ENCODE measurements at places on chromosomes 13 and 19.
A peak's percentile ranks its signal among the peaks of the same experiment; 100 is the strongest.

GRCh38 chr19:41910240-41910991, 17.8 kb downstream of the ERFL start:
- DNase-seq, result no peak

DNA sequence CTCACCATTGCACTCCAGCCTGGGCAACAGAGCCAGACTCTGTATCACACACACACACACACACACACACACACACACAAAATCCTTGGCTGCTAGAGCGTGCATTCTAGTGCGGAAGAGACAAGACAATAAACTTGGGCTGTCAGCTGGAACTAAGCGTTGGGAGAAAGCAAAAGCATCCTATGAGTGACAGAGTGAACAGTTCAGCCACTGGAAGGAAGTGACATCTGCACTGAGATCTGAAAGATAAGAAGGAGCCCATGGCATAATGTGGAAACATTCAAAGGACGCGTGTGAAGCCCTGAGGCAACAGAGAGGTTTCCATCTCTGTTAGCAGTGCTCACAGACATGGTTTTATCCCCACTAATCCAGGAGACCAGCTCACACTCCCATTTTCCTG, 3.5 kb upstream of the SLC1A5 start:
- DNase-seq, result no peak

- DNase-seq, result peak; percentile 88
Observed at GRCh38 chr19:4007021-4007835, at the start of gene PIAS4. TSS of gene PIAS4 (plus strand) at chr19:4007736. CDS start at chr19:4007761, 25 bp downstream.

- DNase-seq, result no peak
Observed at GRCh38 chr13:48019796-48020195, 17.7 kb upstream of the NUDT15 start.

DNA sequence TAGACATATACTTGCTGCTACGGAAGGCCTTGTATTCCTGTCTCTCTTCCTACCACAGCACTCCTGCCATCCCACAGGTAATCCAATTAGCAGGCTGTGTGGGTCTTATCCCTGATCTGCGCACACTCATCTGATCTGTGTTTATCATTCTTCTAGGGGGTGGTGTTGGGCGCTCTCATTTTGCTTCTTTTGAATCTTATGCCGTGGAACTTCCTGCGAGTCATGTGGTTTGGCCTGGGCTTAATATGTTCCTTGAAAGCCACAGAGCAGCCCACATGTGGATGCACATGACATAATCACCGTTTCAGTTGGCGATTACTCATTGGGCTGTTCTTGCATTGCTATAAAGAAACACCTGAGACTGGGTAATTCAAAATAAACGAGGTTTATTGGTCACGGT, 7.5 kb downstream of the RASA3 start:
- peak; percentile 75 for DNase-seq

DNA sequence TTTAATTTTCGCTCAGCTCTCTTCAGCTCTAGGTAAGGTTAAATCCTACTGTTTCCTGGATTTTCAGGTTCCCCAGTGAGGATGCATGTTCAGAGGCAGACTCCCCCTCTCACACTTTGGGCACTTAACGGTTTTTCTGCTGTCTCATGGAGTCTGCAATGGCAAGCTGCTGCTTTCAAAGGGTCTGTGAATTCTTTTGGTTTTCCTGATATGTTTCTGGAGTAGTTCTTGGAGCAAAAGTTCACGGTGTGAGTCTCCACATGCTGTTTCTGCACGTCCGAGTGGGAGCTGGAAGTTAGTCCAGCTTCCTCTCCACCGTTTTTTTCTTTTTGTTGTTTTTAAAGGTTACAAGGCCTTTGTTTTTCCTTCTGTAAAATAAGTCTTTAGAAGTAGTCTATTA, 35.4 kb downstream of the DNAJC15 start:
- no peak for DNase-seq

GRCh38 chr13:48222358-48223301, 10.4 kb upstream of the ITM2B start:
- DNase-seq, result no peak

DNA sequence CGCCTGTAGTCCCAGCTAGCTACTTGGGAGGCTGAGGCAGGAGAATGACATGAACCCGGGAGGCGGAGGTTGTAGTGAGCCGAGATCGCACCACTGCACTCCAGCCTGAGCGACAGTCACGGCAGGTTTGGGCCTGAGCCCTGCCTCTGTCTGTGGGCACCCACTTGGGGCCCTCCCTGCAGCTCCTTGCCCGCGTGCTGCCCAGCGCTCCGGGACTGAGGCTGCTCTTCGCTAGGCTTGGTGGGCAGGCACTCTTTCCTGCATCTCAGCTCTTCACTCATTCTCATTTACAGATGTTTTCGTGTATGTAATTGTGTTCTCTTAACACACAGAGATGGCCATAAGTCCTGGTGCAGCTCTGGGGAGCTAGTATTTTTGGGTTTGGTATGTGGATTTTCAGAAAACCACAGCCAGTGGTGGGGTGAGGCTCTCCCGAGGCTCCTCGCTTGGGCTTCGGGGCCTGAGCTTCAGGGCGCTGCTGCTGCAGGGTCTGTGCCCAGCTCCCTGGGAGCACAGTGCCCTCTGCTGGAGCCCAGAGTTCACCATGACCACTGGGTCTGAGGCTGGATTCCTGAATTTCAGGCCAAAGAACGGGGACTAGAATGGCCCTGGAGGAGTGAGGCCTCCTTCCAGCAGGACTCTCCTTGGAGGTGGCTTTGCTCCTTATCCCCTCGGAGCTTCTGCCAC, 15.2 kb downstream of the UPF1 start:
- DNase-seq, result peak; percentile 32

GRCh38 chr13:104256701-104257100, 1190.5 kb upstream of the SLC10A2 start:
- no peak for DNase-seq

- DNase-seq, result no peak
Observed at GRCh38 chr19:52142001-52142595, 2.4 kb upstream of the ZNF616 start.

- no peak for DNase-seq
Observed at GRCh38 chr13:44388427-44389059, 14.9 kb downstream of the SERP2 start.

GRCh38 chr19:21910318-21910717, 74.3 kb upstream of the ZNF43 start:
- no peak for DNase-seq

GRCh38 chr13:88051746-88052482, 380.7 kb downstream of the SLITRK5 start:
- DNase-seq, result no peak

- no peak for DNase-seq
Observed at GRCh38 chr13:91178099-91178498, 169.4 kb upstream of the MIR17HG start.

DNA sequence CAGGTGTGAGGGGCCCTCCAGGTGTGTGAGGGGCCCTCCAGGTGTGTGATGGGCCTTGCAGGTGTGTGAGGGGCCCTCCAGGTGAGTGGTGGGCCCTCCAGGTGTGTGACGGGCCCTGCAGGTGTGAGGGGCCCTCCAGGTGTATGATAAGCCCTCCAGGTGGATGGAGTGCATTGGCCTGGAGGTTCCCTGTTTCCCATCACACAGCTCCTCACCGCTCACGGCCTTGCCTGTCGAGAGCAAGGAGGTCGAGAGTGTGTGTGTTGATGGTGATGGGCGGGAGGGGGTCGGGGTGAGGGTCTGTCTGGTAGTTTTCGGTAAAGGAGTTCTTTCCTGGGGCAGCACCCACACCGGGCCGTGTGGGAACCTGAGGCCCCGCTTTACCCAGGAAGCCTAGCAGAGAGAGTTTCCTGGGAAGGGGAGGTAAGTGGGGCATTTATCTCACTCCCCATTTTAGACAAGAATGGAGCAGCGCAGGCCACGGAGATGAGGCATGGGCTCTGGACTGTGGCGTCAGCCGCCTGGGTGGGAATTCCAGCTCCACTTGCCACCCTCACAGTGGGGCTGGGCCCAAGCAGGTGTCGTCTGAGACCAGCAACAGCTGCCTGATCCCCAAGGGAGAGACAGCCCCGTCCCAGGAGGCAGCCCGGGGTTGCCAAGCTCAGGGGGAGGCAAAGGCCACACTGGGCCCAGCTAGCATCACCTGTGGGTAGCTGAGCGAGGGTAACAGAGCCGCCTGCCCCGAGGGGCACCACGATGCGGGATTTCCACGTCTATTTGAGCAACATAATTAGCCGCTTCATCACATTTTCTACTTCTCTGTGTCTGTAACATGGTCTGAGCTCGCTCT, 10.9 kb upstream of the GAS6 start:
- no peak for DNase-seq

GRCh38 chr19:29480507-29480906, 45.3 kb upstream of the VSTM2B start:
- DNase-seq, result no peak

DNA sequence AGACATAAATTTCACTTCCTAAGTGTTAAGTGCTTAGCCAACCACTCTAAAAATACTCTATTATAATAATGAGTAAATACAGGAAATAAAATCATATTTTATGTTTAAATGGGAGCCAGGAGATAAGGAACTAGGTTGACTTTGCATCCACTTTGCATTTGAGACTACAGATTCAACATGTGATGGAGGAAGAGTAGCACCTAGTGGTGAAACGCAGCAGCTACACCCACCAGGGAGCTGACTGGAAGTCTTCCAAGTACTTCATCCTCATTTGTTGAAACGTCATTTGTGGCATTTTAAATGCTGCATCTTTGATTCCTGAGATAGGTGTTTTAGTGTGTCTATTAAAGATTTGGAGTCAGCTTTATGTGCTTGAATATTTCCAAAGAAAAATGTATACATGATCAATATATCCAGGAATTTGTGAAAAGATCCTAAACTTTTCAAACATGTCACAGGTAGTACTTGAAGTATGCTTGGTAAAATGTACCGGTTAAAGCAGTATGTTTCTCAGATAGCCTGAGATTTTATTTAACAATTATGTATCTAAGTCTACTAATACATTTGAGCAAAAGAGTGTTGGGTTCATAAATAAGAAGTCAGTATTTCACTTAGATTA, 17.4 kb upstream of the KCTD12 start:
- peak; percentile 19 for DNase-seq

DNA sequence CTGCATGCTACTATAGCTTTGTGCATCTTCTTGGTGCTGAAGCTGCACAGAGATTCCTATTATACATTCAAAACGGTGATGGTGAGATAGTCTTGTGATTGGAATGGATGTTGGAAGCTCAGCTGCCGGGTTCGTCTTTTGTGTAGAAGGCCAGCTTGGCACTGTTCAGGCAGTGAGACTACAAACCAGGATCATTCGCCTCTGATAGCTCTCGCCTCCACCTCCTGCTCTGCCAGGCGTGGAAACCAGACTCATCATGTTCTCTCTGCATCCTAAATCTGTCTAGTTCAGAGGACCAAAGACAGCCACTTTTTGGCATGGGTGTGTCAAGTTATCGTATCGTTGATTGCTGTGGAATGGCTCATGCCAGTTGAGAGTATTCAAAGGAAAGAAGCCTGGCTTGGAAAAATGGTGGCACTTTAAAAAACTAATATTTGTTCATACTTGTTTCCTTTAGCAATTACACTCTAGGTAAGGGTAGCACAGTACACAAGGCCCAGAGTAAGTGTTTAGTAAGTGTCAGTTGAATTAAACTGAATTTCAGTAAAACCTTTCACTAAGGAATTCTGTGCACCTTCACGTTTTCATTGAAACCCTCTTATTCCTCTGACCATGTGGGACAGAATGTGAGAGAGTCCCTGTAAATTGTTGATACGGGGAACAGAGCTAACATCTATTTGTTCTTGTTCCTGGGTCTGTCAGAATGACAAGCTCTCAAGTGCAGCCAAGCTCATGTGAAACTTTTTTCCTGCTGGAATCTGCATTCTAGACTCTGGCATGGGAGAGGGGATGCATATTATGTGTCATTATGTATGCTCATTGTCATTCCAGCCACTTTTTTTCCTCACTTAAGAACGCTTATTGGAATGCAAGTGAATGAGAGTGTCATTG, 69.8 kb downstream of the DPY19L3 start:
- DNase-seq, result no peak

GRCh38 chr19:18417250-18418028, 1.8 kb upstream of the SSBP4 start:
- DNase-seq, result no peak

GRCh38 chr19:5355076-5355475, 14.5 kb upstream of the PTPRS start:
- DNase-seq, result no peak

DNA sequence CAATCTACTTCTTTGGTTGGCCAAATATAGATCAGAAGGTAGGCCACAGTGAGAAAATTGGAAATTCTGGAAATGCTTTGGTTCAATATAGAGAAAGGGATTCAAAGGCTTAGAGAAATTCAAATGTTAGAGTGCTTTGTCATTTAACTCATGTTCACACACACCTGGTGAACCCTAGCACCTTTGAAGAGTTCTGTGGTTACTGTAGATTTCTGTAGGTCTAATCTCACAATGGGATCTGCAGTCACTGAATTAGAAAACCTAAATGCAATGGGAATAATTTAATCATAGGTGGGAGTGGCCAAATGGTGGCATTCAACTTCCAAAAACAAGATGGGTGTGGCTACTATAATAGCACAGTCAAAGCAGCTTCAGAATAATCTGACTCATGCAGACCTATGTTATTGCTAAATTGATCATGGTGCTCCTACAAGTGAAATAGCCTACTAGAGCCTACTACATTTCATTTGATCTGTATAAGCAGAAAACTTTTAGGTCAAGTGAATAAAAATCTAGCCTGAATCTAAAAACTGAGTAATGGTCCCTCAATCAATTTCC, 1152.9 kb downstream of the PCDH9 start:
- DNase-seq, result no peak

DNA sequence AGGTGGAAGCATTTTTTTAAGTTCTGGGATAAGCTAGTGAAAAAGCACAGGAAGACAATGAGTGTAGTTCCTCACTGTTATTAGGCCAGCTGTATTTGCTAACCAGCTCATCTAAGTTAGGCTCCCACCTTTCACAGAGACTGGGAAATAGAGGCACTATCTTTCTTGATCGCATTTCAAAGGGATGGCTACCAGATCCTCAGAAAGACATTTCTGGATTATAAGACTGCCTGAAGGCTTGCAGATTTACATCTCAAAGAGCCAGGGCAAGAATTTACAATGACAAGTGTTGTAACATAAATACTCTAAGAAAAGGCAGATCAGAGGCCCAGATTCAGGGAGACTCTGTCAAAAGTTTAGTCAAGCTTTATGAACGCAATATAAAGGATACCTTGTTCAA, 1005.5 kb downstream of the PCDH9 start:
- DNase-seq, result no peak

DNA sequence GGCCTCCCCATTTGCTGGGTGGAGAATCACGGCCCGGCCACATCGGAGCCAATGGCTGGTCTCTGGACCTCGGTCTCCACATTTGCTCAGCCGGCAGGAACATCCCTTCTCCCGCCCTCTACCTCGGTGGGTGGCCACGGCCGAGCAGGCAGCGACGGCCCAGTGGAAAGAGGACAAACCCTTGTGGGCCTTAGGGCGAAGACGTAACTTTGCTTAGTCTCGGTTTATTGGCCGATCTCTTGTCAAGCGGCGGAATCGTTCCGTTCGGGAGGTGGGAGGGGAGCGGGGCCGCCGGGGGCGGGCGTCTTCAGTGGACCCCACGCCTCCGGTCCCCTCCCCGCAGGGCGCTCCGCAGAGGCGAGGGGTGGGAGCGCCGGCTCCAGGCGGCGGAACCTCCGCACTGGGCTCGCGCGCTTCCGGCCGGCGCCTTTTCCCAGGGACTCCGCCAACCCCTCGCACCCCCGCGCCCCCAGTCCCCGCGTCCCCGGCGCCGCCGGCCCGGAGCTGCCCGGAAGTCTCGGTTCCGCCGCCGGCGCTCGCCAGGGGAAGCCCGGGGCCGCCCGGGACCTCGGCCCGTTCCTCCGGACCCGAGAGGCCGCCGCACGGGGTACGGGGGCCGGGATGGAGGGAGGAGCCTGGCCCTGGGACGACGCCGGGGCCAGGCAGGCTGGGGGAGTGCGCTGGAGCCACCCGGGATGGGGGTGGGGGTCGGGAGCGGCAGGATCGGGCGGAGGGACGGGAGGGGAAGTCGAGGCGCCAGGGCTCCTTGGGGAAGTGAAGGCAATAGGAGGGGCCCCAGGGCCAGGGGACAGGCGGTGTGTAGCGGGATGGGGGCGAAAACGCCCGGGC, at the start of gene ZNF580:
TSS of gene ZNF580 (plus strand) at position 426 of the 849 bp plus-strand sequence. CDS start 1,507 bp downstream, outside the sequence.
- DNase-seq, result peak; percentile 47

Measured in activated CD4-positive, alpha-beta T cell treated with anti-CD3 and anti-CD28 coated beads, Interleukin-2, amount 50 U/mL, for 24 hours (primary cell).